ENCODE measurements at places on chromosomes 2 and 18.

DNA sequence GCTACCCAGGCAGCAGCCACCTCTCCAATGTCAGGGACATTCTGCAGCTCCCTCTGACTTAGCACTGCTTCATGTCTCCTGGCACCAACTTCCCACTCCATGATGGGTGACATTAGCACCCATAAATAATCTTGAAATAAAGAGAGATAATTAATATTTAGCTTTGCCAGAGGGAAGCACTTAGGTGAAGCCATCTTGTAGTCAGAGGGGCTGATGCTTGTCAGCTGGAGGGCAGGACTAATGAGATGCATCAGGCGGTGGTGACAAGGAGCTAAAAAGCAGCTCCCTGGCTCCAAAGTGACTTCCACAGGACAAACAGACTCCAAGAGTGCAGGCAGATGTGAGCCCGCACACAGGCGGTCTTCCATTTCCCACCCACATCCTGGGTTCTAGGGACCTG lies 153.0 kb upstream of the ID2 start:
- no peak for DNase-seq

GRCh38 chr2:203732953-203733510 lies 26.6 kb downstream of the CD28 start:
- DNase-seq, result no peak

GRCh38 chr2:69716555-69717120 lies 25.3 kb upstream of the ANXA4 start:
- DNase-seq, result no peak

- no peak for DNase-seq
These were observed 510.6 kb downstream of the SOX11 start for GRCh38 chr2:6202756-6203155.

DNA sequence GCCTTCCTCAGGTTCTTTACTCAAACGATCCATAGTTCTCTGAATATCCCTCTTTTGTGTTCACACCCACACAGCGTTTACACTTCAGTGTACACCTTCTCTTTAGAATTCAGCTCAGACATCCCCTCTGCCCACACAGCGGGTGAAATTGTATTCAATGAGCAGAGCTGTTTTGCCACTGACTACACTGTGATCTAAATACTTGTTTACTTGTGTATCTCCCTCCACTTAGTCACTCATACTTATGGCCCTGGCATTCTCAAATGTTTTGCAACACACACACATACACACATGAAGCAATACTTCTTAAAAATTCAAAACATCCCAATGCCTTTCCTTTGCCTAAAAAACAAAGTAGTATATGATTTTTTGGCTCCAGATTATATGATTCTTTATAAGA lies 297.1 kb downstream of the TMX3 start:
- no peak for DNase-seq

- no peak for DNase-seq
These were observed 96.7 kb downstream of the GALR1 start for GRCh38 chr18:77346208-77346810.

Data from NCI-H1930 (cell line).